Activated T-helper 1 cell treated with anti-CD3 and anti-CD28 coated beads, Interleukin-2, amount 50 U/mL, for 16 hours (primary cell): ENCODE measurements at places on chromosomes 4 and X.

GRCh38 chr4:24995346-24995919 is 35.3 kb downstream of the LGI2 start:
- DNase-seq: no peak

GRCh38 chr4:751676-752075 is 46.0 kb downstream of the PCGF3 start:
- no peak for DNase-seq

DNA sequence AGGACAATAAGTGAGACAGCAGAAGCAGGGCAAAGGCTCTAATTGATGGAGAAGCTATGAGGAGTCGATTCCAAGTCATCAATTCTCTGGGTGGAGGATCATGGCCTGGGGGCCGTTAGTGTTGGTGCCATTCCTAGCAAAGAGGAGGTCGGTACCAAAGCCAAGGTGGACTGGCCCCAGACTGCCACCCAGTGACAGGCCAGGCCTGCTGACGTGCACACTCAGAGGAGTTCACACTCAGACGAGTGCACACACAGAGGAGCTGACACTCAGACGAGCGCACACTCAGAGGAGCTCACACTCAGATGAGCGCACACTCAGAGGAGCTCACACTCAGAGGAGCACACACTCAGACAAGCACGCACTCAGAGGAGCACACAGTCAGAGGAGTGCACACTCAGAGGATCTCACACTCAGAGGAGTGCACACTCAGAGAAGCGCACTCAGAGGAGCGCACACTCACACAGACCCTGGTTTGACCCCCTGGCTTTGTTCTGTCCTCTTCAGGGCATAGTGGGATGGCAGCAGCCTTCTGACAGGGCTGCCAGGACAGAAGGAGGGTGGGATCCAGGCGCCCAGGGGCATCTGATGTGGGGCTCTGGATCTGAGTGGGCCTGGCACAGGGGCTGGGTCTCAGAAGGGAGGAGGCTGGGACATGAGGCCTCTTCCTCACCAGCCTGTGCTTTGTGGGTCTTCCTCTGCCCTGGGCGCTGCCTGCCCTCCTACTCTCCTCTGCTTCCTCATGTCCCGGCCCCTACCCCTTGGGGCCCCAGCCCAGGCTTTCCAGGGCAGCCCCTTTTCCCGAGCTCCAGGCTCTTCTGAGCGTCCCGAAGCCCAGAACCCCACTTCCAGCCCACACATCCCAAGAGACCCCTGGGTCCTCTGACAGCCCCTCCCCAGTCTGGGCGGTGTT is 41.7 kb upstream of the NKX1-1 start:
- DNase-seq: no peak

DNA sequence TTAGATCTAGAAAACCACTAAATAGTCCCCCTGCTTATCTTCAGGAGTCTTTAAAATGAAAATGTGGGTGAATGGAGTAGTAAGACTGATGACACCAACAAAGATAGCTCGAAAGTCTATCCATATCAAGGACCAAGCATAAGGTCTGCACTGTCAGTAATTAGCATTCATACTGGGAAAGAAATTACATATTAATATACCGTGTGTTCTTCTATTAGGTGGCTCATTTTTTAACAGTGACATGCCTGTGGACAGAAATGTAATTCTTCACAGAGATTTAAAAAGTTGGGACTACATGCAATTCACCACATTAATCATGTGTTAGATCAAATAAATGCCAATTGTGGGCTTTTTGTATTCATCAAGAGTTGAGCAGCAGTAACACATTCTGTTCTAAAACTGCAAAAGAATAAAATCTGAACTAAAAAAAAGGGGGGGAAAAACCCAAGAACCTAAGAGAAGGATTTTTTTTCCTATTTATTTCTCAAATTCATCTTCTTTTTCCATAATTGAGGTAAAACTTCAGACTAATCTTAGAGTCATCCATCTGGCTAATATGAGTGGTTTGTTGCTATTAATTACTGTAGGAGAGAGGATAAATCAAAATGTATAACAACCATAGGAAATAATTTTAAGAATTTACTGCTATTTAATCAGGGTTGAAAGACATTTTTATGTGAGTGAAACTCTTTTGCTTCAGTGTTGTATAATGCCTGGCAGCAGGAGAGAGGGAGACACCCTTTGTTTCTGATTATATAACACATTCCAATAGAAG is 386.7 kb upstream of the IGFBP7 start:
- DNase-seq: no peak

- DNase-seq: no peak
Measured at GRCh38 chr4:147050356-147050765, 104.7 kb upstream of the TTC29 start.

- DNase-seq: no peak
Measured at GRCh38 chr4:109998867-109999584, 86.3 kb downstream of the EGF start.

DNA sequence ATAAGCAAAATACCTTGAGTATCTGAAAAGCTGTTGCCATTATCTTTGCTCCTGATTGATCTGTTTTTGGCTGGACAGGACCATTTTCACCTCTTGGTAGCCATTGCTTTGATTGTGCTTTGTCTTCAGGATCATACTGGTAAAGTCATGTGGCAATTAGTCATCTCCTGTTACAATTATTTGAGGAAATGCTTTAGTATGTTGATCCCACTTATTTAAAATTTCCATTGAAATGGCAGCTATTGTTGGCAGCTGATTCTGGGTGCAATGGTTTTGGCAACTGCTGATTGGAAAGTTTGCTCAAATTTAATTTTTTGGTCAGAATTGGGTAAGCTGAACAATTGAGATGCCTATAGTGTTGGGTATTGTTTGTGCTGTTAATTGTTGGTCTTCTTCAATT is 238.3 kb upstream of the TLL1 start:
- no peak for DNase-seq

GRCh38 chrX:10111364-10112148 is 45.2 kb upstream of the CLCN4 start:
- peak; percentile 44 for DNase-seq

GRCh38 chr4:158835226-158836001 is 66.6 kb downstream of the FNIP2 start:
- DNase-seq: no peak
